Vagina (tissue), 2 donors: ENCODE measurements at places on chromosomes 4 and X.

DNA sequence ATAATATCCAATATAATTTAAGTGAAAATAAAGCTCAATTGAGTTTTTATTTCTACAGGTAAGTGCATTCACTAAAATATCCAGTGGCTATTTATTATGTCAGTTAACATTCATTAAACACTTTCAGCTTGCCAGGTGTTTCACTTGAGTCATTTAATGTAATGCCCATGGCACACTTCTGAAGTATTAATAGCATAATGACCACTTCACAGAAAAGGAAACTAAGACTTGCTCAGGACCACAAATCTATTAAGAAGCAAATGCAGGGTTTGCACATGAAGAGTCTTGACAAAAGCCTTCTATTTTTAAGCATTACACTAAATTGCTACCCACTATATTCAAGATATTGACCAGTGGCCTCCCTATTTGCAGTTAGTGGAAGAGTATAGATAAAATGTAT lies 612.7 kb downstream of the KCTD8 start:
- no peak for DNase-seq

DNA sequence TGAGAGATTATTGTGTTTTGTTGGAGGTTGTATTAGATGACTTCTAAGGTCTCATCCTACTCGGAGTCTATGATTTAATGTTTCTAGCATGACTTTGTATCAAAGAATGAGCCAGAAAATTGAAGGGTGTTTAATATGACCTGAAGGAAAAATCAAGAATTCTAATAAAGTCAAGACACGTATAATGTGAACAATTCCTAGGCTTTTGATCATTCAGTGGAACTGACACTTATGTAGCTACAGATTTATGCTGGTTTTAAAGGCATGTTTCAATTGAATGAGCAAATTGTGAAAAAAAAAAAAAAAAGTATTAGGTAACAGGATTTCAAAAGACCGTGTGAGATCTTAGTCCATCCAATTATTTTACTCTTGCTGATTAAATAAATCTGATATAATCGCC lies 64.9 kb downstream of the GRID2 start:
- DNase-seq, result no peak

DNA sequence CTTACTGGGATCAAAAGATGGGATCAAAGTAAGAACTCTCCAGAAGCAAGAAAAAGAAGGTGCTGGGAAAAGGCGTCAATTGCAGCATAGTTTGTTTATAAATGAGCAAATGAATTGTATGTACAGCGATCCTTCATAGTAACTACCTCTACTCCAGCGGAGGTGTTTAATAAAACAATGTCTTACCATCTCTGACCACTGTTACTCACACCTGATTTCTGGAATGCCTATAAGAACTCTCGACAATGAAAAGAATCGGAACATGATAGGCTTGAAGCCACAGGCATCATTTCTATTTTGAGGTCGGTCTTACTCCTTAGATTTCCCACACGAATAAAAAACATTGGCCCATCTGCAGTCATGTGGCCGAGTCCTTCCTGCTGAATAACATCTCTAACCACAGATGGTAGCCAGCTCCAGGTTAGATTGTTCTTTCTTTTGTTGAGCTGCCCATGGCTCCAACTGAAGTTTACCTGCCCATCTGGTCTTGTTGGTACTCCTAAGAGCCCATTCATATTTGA lies 67.6 kb downstream of the CLDN34 start:
- DNase-seq, result no peak

DNA sequence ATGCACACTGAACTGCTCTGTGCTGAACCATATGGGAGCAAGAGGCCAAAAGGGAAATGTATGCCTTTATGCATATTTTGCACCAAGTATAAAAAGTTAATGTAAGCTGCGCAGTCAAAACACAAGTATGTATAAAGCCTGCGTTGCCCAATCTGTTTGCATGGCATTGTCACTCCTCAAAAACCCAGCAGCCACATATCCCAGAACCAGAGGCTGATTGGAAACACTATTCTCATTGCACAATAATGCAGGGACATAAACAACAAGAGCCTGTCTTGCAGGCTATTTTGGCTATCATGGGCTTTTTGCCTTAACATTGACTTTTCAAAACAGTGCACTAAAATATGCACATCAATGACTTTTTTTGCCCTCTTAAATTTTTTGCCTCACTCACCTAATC lies 5.1 kb upstream of the ASB9 start:
- DNase-seq, result no peak

DNA sequence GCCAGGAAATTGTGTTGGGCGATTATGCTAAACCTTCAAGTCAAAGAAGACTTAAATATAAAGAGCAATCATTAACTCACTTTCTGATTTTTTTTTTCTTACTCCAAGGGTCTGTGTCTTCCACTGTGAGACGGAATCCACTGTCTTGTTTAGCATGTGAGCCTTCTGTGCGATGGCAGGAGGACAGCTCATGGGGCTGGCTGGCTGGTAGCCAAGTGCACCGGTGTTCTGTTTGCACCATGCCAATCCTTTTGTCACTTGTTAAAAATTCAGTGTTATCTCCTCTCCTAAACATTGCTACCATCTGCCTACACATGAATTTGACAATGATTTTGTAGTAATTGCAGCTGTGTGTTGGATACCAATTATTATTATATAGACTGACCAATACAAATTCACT lies 1056.3 kb upstream of the IGFBP7 start:
- DNase-seq, result no peak

DNA sequence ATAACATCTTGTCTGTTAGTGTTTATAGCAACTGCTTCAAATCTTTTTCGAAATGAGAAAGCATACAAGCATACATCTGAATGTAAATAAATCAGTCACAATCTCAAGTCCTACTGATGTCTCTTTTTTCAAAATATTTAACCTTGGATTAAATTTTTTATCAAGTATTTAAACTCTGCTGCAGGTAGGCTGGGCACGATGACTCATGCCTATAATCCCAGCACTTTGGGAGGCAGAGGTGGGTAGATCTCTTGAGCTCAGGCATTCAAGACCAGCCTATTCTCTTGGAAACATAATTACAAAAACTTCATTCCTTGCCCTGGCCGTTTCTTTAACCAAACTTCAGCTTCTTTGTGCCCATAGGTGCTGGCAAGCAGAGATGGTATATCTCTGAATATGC lies 540.3 kb upstream of the GALNT7 start:
- DNase-seq, result no peak

- DNase-seq, result no peak
Measured at GRCh38 chr4:25180524-25181131, 20.4 kb upstream of the SEPSECS start.

DNA sequence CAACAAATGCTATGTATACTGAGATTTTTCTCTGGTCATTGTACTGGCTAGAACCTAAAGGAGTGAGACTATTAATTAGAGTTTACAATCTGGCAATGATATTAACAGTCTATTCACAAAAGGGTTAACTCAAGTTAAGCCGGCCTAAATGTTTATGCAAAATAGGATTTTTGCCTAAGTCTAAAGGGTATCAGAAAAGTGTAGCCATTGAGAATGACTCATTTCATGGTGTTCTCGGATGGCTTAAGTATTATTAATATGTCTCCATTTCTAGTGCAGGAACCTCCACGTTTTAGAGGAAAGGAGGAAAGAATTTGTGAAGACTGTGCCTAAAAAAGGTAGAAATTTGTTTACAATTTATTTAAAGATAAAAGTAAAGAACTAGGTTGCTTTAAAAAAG lies 29.8 kb downstream of the DYNLT3 start:
- no peak for DNase-seq

DNA sequence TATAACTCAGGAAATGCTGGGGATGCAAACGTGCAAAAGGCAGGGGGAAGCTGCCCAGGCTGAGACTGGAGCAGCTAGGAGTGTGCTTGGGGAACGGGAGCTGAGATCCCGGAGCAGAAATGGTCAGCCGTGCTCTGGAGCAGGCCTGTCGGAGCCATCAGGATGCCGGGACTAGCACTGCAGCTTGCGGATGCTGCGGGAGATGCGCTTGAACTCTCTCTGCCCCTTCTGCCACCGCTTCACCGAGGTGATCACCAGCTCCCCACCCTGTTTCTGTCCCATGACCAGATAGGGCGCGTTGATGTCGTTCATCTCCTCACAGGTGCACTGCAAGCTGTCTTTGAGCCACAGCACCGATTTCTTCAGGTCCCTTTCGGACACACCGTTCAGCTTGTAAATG lies 7.6 kb downstream of the SFRP2 start:
- no peak for DNase-seq

- DNase-seq, result no peak
Measured at GRCh38 chr4:118327554-118328241, 25.1 kb downstream of the PRSS12 start.

GRCh38 chr4:76276813-76277212 lies 25.3 kb downstream of the FAM47E start:
- DNase-seq, result no peak

- no peak for DNase-seq
Measured at GRCh38 chr4:89279385-89279784, 28.2 kb downstream of the GPRIN3 start.

GRCh38 chr4:109576462-109576861 lies 16.4 kb downstream of the MCUB start:
- DNase-seq, result no peak

GRCh38 chrX:15465347-15465746 lies 27.8 kb downstream of the PIR start:
- DNase-seq, result no peak

GRCh38 chr4:113682730-113683537 lies 78.6 kb downstream of the CAMK2D start:
- no peak for DNase-seq

DNA sequence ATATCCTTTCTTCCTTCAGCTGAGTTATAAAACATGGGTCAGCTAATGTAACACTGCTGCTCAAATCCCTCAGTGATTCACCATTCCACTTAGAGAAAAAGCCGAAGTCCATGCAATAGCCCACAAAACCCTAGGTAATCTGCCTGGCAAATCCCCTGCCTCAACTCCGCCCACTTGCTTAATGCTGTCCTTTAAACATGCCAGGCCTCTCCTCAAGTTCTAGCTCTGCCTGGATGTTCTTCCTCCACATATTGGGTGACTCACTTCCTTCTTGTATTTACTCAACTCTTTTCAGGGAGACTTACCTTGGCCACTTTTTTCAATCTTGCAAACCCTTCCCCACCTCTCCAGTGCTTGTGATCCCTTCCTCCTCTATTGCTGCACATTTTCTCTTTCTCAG lies 89.8 kb downstream of the EMCN start:
- no peak for DNase-seq

GRCh38 chr4:176236946-176237345 lies 32.1 kb downstream of the ASB5 start:
- no peak for DNase-seq

- no peak for DNase-seq
Measured at GRCh38 chr4:175127314-175127713, 209.2 kb downstream of the ADAM29 start.

GRCh38 chr4:142567199-142567598 lies 278.9 kb downstream of the INPP4B start:
- no peak for DNase-seq

DNA sequence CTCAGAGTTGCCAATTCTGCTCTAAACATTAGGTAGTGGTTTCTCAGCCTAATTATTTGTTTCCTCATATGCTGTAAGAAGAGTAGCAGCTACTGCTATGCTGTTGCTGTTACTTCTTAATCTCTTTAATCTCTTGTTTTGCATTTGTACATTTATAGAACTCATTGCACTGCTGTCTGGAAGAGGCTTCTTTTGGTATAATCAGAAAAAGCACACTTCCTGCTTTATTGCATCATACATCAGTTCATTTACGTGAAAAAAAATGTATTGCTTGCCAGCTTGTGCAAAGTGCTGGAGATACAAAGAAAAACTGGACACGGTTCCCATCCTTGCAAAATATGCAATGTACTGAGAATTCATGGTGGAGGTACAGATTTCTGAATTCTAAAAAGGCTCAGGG lies 332.0 kb downstream of the GRXCR1 start:
- no peak for DNase-seq

DNA sequence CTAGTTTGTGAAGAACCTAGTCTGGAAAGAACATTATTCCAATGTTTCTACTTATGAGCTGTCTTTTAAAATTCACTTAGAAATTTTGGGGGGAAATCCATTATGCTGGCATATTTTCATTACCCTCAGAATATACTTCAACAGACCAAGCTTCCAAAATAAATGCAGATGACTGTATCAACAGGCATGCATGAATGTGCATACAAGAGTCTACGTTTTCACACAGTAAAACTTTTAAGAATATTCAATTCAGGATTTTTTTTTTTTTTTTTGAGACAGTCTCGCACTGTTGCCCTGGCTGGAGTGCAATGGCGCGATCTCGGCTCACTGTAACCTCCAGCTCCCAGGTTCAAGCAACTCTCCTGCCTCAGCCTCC lies 49.7 kb downstream of the ABCG2 start:
- DNase-seq, result no peak

DNA sequence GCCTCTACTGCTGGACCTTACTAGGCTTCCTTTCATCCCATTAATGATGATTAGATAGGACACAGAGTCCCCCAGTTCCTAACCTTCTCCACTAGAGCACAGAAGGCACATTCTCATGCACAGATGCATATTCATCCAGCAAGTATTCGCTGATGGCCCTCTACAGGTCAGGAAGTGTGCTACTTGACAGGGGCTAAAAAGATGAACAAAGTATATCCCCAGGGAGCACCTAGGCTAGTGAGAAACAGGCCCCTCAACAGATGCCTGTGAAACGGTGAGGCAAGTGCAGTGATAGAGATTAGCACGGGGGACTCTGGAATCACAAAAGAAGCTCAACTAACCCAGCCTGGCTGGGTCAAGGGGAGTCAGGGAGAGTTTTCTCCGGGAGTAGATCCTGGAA lies 95.8 kb downstream of the MGST2 start:
- DNase-seq, result no peak

DNA sequence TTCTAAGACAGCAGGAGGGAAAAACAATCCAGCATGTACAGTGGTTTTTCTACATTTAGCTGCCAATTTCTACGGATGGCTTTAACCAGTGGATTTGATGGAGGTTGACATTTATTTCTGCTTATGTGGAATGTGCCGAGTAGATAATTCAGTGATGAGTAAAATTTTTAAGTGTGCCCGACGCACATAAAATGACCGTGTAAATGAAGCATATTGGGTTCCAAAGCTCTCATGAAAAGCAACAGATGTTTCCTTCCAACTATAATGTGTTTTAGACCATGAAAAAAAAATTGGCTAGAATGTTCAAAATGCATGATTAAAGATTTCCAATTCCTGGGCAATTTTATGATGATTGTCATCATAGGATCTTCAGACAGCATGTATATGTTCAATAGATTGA lies 14.1 kb downstream of the INPP4B start:
- DNase-seq, result no peak

DNA sequence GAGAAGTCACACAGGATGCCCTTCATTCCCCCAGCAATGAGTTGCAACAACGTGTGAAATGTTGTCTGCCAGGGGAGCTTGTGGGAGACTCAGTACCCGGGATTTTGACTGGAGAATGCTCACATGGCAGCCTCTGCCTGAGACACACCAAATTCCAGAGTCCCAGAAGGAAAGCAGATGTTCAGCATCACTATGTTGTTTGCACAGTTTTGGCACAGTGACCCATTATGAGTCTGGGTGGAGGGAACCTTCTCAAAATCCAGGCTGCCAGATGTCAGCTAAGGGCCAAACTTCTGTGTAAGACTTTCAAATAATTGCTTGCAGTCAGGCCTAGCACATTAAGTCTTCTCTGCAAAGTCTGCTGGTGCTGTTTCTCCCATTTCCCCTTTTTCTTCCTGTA lies 1029.7 kb upstream of the TENM3 start:
- DNase-seq, result no peak
